ENCODE measurements at places on chromosomes 3 and 15.

- DNase-seq, result no peak
These were observed 28.9 kb upstream of the OCA2 start for GRCh38 chr15:28128031-28128430.

- DNase-seq, result no peak
These were observed 7.0 kb downstream of the CMTM6 start for GRCh38 chr3:32495609-32496008.

GRCh38 chr15:101560722-101561583, 71.4 kb upstream of the PCSK6 start:
- DNase-seq, result no peak

- DNase-seq, result peak; percentile 49
These were observed 314 bp upstream of the TMED3 start for GRCh38 chr15:79310612-79310984.

DNA sequence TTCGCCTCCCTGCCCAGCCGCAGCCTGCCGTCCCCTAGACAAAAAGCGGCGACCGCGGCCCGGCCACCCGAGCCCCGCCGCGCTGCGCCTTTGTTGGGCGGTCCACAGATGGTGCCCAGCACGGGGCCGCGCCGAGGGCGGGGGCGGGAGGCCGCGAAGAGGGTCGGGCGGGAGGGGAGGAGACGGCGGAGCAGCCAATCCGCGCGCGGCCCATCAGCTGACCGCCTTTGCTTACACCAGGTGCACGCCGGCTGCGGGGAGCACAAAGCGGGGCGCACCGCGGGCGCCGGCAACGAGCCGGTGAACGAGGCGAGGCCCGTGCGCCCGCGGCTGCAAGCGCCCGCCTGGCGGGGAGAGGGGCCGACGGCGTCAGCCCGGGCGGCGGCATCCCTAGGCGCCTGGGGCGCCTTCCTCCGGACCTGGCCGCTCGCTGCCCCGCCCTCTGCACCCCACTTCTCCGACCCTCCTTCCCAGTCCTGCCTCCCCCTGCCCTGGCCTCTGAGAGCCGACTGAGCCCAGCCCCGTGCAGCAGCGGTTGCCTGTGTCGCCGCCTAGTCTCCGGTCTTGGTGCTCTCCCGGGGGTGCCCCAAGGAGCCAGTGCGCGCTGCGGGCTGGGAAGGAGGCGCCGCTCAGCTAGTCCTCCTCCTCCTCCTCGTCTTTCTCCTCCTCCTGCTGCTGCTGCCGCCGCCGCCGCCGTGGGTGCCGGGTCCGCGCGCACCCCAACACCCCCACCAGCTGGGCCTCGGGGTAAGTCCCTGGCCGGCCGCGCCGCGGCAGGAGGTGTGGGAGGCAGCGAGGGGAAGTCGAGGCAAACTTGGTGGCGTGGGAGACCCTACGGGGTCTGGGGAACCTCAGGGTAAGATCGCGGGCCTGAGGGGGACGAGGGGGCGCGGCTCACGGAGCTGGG, at the start of gene LRRN1:
Gene LRRN1, plus strand, starts transcription at position 259 of the 907 bp plus-strand sequence. CDS start 45,211 bp downstream, outside the sequence.
- peak; percentile 90 for DNase-seq

- no peak for DNase-seq
These were observed 584.8 kb downstream of the DIPK2A start for GRCh38 chr3:144556392-144556791.

DNA sequence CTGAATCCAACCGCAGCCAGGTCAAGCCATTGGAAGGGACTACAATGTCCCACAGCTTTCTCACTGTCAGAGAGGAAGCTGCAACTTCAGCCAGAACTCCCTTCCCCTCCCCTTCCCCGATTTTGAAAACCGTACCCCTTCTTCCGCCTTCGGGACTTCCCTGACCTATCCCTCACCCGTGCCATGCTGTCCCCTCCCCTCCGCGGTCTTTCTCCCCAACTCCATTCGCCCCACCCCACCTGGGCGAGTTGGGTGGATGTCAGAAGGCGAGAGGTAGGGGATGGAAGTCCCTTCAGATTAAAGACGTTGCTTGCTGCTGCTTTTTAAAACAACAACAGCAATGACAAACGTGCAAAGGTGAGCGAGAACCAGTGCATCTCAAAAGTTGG, 723 bp downstream of the CPNE4 start:
- DNase-seq, result no peak

- DNase-seq, result no peak
These were observed 13.2 kb downstream of the TNIK start for GRCh38 chr3:171446801-171447578.

DNA sequence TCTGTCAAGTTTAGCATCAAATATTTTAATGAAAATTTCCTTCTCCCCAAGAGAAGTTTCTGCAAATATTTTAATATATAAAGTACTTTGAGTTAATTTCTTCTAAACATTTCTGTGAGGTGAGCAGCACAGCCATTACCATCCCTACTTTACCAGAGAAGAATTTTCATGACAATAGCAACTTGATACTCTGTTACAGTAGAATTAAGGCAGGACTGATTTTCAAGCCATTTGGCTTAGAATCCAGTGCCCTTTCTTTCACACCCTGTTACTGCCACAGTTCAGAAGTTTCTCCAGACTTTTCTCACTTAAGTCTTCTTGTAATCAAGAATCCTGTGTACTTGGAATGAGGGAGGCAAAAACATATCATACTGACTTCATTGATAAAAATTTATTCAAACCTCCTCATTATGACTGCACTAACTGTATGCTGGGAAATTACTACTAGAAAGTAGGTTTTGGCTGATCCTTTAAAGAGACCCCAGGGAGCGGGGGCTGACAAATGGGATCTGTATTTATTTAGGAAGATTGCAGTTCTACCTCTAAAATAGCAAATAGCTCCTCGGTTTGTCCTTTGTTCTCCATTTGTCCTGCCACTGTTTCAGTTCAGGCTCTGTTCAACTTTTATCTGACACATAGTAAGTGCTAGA, 557.0 kb upstream of the SGO1 start:
- DNase-seq, result no peak

DNA sequence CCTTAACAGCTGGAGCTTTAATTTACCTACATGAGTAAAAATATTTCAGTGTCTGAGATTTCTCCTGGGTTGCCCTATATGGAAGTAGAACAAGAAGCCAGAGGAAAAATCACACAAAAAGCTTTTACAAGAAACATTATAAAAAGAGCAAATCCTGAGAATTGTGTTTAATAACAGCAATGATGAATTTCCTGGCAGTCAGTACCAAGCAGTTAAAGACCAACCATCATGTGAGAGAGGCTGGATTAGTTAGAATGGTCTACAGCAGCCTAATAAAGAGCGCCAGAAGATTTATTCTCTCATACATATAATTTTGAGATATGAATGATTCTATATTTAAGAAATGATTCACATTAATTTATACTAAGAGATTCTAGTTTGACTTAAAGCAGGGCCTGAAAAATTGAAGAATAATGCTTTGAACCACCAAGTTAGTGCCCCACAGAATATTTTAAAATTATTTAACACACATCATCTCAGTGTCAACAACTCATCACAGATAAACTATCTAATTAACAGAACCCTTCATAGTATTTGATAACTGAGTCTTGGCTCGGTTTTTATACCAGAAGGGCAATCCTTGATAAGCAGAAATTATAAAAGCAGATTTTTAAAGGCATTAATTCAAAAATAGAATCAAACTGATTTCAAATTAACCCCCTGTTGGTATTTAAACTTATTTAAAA, 59.9 kb upstream of the DPH6 start:
- no peak for DNase-seq

DNA sequence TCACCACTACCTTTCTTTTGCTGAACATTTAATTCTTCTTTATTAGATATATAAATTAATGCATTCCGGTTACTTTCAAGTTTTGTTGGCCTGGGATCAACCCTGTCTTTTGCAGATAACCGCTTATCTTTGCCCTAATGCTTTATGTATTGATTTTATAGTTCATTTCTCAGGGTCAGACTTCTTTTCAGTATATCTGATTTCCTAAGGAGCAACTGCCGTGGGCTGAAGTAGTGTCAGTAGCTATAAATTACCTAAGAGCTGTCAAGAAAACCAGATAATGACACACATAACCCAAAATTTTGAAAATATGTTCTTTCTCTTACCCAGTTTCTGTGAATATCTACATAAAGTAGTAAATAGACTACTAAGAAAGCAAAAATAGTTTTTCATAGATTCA, 38.0 kb downstream of the COL6A5 start:
- DNase-seq, result no peak

GRCh38 chr15:23397779-23398178, 43.2 kb downstream of the GOLGA8S start:
- no peak for DNase-seq

DNA sequence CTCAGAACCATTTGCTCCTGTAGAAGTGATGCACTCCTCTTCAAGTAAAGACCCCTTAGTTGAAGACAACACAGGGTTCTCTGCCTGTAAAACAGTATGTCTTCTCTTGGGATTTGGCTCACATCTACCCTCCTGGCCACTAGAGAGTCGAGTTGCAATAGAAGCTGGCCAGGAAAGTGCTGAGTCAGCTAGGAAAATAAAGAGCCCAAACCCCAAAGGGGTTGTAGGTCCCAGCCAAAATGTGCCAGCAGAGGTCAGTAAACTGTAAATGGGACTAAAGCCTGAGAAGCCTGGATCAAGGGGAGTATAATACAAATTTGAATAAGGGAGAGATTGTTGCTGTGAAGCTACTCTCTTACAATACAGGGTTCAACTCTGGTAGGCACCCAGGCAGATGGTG, 37.2 kb upstream of the THBS1 start:
- no peak for DNase-seq

GRCh38 chr3:14488286-14489041, 51.7 kb downstream of the GRIP2 start:
- DNase-seq, result no peak

DNA sequence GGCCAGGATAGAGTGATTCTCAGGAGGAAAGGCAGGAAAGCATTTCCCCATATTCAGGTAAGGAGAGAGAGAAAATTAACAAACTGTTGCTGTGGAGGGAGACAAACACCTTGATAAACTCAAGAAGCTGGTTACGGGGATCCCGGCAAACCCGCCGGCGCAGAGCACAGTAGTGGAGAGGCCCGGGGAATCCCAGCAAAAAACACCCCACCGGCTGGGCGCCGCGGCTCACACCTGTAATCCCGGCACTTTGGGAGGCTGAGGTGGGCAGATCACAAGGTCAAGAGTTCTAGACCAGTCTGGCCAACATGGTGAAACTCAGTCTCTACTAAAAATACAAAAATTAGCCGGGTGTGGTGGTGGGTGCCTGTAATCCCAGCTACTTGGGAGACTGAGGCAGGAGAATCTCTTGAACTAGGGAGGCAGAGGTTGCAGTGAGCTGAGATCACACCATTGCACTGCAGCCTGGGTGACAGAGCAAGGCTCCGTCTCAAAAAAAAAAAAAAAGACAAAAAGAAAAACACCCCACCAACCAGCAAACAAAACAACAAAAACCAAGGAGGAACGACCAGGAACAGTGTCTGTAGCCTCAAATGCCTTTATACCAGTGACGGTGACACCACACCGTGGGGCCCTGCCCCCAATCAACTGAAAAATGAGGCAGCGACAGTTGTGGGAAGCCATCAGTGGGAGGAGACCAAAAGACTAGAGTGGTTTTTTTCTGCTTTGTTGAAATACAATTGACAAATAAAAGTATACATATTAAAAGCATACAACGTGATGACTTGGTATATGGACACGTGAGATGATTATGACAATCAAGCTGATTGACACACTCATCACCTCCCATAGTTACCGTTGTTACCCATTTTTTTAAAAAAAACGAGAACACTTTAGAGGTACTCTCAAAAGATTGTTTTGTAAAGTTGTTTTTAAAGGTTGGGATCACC, 40.2 kb upstream of the IDH2 start:
- DNase-seq, result no peak

- DNase-seq, result no peak
These were observed 79.3 kb upstream of the LMOD3 start for GRCh38 chr3:69201658-69202057.

- no peak for DNase-seq
These were observed 12.1 kb downstream of the EAF1 start for GRCh38 chr3:15439476-15439875.

GRCh38 chr15:35440265-35440664, 105.7 kb downstream of the DPH6 start:
- peak; percentile 65 for DNase-seq

DNA sequence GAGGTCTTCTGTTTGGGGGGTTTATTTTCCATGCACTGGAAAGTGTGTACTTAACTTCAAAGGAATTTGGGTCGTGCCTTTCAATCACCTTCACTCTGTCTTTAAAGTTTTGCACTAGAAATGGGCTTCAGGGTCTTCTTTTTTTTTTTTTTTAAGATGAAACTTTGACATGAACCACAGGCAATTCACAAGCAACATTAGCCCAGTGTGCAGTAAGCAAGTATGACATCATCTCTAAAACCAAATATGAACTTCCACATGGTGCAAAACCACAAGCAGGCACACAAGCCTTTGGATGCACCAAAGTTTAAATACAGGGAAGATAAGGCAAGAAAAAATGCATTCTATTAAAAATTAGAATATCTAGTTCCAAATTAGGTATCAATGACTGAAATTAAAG, 381.9 kb downstream of the ERC2 start:
- no peak for DNase-seq

GRCh38 chr3:25441234-25441856, 13.3 kb downstream of the RARB start:
- DNase-seq, result no peak

- DNase-seq, result no peak
These were observed 10.3 kb upstream of the ZMAT3 start for GRCh38 chr3:179081885-179082284.

DNA sequence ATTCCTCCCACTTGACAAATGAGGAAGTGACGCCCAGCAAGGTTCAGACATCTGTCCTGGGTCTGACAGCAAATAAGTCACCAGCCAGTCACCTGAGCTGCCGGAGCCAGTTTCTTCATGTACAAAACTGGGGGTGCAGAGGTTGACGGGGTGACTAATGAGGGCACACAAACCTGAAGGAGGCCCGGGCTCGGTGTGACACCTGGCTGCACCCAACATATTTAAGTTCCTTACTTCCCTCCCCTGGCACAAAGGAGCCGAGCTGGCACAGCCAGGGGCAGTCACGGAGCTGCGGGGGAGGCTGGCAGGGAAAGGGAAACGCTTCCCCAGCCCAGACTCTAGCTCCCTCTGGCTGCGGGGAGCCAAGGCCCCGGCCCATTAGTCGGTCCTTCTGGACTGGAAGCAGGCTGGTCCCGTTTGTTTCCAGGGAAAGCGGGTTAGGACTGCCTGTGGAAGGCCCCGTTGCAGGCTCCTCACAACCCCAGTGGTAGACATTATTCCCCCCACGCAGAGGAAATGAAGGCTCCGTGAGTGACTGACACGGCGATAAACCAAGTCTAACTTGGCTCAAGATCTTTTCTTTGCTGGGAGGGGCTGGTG, 2.3 kb downstream of the FBXL22 start:
- peak; percentile 54 for DNase-seq

- DNase-seq, result peak; percentile 64
These were observed 1.2 kb upstream of the SNAPC5 start for GRCh38 chr15:66498501-66499386.

DNA sequence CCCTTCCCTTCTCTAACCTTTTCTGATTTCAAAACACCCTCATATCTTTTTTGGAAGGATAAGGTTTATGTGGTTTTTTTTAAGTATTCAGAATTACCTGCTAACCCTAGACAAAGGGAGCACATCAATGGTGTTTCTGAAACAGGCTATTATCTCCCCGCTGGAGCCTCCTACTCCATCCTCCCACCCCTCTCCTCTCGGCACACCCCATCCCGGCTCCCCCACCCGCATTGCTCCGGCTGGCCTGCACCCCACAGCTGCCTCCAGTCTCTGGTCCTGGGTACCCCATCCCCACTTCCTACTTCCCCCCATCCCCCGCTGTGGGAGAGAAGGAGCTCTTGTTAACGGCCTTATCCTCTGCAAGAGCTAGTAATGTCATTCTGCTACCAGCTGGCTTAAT, 59.2 kb downstream of the PDIA5 start:
- DNase-seq, result no peak

- DNase-seq, result no peak
These were observed 28.9 kb upstream of the CD200R1L start for GRCh38 chr3:112875561-112875960.

- no peak for DNase-seq
These were observed 79.8 kb downstream of the RBPMS2 start for GRCh38 chr15:64695561-64695992.
